Activated CD4-positive, alpha-beta T cell treated with anti-CD3 and anti-CD28 coated beads, Interleukin-2, amount 50 U/mL, for 24 hours (primary cell): ENCODE measurements at places on chromosomes 5 and 9.

DNA sequence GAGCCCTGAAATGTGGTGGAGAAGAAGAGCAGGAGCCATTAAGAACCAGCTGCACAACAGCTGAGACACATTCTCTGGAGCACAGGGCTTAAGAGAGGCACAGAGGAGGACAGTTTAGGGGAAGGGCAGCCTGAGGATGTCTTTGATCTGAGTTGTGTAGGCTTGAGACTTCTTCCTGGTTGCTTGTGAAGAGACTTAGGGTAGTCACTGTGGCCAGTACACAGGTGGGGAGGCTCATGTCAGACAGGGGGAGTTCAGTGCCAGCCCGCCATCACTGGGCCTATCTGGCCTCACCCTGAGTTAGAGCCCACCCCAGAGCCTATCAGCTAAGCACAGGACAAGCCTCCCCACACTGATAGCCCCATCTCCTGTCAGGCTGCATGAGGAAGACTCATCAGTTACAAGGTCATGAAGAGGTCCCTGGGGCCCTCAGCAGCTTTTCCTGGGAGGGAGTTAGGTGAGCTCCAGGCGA lies 19.8 kb downstream of the SLC22A4 start:
- DNase-seq, result no peak

GRCh38 chr9:122186301-122186700 lies 26.6 kb downstream of the MORN5 start:
- no peak for DNase-seq

DNA sequence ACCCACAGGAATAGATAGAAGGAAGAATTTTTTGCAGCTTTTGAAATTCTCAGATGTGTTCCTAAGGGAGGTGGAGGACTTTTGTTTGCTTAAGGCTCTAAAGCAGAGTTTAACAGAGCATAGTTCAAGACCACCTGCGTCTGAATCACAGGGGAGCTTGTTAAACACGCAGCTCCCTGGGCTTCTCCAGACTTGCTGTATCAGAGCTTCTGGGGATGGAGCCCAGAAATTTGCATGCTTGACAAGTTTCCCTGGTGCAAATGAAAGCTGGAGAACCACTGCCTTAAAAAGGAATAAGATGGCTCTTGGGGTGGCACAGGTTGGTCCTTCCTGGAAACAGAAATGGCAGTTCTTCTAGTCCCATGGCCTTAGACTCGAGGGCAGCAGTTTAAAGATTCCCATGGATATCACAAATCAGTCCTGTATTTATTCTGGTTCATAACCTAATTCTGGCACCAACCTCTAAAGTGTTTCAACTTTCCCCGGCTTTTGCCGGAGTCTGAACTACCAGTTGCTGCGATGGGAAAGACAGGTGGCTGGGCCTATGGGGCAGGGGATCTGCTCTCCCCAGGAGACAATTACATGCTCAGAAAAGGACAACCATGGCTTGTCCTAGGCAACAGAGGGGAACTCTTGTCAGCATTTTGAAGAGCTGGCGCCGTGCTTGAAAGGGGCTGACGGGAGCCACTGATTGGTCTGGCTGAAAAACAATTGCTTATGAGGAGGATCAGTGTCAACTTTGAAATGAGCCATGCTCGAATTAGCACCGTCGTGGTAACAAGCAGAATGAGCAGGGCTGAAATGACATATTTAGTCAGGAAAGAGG lies 599.6 kb downstream of the CCDC171 start:
- no peak for DNase-seq

DNA sequence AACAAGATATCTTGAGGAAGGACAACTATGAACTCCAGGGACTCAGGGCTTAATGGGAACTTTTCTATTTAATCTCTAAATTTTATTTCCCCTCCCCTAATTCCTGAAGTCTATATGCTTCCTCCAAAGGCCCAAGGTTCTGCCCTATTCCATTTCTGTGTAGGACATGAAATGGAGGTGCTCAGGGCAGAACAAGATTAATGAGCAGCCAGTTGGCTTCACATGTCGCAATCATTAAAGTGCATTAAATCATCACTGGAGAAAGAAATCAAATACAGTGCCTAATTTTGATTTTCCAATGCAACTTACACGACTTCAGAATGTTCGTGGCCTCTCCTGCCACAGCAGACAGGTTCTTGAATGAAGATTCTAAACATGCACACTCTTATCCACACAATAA lies 862.1 kb downstream of the PTPRD start:
- DNase-seq, result no peak

DNA sequence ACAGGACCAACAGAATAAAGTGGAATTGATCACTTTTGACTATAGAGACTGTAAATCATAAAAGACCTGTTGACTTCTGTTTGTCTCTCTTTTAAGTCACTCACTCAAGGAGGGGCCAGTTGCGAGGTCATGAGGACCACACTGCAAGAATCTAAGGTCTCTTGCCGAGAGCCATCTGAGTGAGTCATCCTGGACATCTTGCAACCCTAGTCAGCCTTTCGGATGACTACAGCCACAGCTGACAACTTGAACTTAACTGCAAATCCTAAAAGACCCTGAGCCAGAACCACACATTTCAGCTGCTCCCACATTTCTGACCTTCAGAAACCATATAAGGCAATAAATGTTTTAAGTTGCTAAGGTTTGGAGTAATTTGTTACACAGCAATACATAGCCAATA lies 129.7 kb upstream of the RAD23B start:
- no peak for DNase-seq

DNA sequence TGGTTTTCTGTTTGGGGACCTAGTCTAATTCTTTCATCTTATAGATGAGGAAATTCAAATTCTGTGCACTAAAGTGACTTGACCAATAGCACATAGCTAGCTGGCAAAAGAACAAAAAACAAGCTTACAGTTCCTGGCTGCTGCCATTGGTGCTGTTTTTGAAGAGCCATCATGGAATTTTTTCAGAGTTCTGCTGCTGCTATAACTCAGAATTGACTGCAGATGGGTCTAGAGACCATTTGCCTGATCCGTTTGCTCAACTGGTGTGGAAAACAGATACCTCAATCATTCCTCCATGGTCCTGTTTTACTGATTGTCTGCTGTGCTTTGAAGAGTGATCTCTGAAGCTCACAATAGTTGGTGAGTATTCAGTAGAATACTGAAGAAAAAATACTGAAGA lies 15.2 kb downstream of the FBXL7 start:
- DNase-seq, result no peak
